ENCODE measurements at places on chromosomes 2 and 18.
A peak's percentile ranks its signal among the peaks of the same experiment; 100 is the strongest.

DNA sequence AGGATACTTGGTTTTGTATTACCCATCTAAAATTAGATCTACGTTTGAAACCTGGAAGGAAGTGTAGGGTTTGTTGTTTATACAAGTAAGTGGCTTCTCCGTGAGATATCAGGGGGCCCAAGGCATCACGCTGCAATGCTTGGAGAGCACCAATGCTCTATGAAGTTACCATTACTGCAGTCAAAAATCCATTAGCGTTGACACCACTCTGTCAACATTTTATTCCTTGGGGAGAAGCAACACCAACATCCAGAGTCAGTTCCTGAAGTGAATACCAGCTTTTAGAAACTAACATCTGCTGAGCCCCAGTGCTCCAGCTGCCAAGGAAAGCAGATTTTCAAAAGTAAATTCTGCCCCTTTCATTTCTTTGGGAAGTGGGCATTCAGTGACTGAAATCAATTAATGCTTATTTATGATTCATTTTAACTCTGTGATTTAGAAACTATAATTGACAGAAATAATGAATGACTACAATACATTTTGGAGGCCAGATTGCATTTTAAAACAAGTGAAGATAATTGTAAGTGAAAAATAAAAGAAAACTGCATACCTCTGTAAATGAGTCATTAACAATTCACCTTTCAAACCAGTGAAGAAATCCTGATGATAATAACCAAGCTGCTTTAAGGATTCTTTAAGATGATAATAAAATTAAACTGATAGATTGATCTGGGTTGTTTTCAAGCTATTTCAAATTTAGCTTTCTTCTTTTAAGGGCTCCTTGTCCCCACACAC, 30.5 kb downstream of the LRP1B start:
- DNase-seq, result no peak

DNA sequence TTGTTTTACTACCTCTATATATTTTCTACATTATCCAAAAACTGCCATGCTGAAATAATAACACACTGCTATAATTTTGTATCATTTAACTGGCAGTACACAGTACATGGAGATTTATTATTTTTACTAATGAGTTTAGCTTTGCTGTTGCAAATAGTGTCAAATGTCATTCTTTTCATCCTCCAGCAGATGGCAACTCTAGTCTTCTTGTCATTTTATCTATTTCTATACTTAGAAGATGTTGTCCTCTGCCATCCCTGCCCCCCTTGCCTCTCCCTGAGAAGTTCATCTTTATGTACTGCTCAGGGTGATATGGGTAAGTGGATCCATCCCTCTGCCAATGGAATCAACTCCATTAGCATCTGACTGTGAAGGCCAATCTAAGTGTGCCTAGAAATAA, 21.7 kb upstream of the LRRTM1 start:
- no peak for DNase-seq

DNA sequence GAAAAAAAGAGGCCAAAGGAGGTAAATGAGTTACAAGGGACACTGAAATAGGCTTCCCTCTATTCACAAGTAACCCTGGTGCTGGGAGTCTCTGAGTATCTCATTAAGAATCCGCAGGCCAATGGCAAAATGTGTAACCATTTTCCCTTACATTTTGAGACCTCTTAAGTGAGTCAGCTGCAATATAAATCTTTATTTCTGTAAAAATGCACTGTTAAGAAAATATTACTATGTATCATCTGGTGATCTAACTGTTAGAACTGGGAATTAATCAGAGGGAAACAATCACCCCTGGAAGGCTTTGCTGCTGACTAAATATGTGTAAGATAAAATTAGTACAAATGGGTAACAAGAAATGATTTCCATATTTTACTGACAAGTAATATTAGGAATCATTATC, 483.1 kb upstream of the CHST9 start:
- no peak for DNase-seq

DNA sequence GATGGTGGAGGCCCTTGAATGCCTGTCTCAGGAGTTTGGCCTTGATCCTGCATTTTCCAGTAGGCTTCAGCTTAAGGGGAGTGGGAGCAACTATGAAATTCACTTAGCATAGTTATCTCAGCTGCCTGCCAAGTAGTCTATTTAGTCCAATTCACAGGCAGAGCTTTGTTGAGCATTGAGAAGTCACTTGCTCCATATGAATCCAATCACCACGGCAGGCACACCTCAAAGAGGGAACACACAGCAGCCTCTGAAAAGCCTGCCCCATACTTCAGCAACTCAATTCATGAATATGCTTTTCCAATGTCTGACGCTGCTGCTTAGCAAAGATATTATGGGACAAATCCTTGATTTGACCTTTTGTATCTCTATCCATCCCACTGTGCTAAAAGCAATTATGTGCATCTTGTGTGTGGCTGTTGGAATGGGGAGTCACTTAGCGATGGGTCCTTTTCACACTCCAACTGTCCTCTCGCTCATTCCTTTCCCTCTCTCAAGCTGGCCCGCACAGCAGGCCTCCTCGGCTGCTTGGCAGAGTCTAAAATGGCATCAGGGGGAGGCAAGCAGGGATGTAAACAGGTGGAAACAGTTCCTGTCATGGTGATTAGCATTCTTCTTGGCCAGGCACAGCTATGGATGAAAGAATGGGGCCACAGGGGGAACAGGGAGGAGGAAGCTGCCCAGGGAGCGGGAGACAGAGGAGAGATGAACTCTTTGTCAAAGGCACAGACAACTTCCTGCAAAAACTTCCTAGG, 56.0 kb upstream of the LRPPRC start:
- no peak for DNase-seq

GRCh38 chr18:9824474-9824832, 61.3 kb upstream of the TXNDC2 start:
- DNase-seq, result no peak

DNA sequence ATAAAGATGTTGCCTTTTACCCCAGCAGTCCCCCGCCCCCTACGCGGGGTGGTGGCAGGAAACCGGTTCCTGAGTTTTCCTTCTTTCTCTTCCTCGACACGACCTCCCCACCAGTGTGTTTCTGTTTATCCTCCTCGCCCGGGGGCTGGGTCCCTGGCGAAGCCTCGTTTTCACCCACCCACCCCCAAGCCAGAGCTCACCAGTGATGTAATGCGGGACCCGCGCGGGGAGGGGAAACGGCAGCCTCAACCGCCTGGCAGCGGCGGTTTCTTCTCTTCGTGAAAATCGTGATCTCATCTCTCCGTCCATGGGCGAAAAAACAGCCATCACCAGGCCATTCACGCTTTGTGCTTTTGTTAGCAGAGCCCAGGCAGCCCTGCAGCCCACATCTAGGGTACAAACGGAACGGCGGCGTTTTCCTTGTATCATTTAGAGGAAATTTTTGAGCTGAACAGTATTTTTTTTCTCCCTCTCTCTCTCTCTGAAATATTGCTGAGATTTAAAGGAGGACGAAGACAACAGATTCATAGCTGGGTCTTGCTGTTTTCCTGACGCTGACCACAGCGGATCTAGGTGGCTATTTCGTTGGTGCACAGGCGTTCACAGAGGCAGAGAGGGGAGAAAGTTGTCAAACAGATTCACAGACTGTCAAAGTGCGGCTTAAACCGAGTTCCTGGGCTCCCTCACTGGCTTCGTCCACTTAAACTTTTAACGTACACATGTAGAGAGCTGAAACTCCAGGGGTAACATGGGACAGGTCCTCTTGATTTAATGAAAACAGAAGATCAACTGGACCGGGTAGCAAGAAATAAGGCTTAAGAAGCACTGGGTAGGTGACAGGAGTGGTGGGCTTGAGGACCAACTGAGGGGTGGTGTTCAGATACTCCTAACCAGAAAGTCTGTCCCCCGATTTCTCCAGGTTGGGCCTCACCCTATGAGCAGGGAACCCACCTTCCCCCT, 21.9 kb upstream of the PAX3 start:
- DNase-seq, result peak; percentile 41

DNA sequence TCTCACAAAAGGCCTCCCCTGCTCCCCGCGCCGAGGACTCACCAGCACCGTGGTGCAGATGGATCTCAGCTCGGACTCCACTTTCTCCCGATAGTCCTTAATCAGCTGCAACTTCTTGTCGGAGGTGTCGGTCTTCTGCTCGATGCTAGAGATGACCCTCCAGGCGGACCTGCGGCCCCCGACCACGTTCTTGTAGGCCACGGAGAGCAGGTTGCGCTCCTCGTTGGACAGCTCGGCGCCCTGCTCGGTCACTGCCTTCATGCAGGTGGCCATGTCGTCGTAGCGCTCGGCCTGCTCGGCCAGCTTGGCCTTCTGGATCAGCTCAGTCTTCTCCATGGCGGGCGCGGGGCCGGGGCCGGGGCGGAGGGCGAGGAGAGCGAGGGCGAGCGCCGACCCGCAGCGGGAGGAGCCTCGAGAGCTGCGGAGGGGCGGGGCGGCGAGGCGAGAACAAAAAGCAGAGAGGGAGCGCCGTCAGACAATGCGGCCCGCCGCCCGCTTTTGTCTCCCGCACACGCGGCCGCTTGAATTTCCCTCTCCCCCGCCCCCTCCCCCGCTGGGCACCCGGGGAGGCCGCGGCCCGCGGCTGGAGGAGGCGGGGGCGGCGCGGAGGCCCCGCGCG, 571 bp downstream of the YWHAQ start:
- DNase-seq, result peak; percentile 88

DNA sequence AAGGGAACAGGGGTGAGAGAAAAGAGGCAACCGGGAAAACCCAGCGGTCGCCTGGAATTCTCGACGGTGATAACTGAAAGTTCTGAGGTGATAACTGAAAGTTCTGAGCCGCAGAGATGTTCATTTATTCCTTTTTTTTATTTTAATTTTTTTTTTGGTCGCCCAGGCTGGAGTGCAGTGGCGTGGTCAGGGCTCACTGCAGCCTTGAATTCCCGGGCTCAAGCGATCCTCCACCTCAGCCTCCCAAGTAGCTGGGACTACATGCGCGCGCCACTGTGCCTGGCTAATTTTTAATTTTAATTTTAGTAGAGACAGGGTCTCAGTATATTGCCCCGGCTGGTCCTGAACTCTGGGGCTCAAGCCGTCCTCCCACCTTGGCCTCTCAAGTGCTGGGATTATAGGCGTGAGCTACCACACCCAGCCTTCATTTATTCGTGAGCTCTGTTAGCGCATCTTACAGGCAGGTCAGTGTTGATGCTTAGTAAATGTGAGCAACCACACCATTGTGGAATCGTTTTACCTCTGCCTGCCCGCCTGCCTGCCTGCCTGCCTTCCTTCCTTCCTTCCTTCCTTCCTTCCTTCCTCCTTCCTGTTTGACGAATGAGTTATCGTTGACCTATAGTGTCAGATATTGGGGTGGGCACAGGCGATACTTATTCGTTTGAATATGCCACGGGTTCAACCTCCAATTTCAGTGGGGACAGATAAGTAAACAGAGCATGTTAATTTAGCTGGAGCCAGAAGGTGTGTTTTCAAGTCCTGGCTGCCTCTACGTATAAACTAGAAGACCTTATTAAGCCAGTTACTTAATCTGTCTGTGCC, 557 bp upstream of the E2F6 start:
- DNase-seq, result no peak

Data from mucosa of descending colon (tissue), 3 donors.